Stimulated activated naive CD8-positive, alpha-beta T cell treated with anti-CD3 and anti-CD28 coated beads, Interleukin-15, amount 100 ng/mL, for 72 hours (primary cell): ENCODE measurements at places on chromosomes 12 and 14.

DNA sequence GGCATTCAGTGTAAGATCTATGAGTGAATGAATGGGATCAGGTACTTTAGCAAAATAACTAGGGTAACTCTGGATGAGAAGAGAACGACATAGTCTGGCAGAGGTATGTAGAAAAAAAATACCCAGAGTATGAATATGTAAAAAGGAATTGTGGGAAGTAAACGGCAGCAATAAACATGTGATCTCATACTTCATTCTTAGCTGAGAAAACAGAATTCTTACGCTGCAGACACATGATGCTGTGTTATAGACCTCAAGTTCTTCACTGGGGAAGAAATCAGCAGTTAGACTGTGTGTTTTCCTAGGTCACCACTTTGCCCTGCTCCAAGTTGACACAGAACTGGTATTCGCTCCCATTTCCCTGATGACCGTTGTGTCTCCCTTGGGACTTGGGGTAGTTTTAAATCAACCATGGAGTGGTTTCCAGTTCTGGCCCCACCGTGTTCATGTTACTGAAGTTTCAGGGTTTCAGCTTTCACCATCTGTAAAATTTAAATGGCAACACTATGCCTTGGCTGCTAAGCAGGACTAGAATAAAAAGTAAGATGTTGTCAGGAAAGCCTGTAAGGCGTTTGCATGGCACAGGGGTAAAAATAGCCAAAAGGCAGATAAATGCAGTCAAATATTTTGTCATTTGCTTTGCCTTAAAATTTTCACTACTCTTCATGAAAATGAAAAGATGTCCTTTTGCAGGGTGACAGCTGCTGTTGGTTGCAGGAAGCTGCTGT, 223.7 kb downstream of the PELI2 start:
- DNase-seq: no peak

GRCh38 chr12:24741216-24741615, 207.7 kb downstream of the BCAT1 start:
- no peak for DNase-seq

- no peak for DNase-seq
These were observed 85.4 kb downstream of the ZFP36L1 start for GRCh38 chr14:68707482-68707881.

DNA sequence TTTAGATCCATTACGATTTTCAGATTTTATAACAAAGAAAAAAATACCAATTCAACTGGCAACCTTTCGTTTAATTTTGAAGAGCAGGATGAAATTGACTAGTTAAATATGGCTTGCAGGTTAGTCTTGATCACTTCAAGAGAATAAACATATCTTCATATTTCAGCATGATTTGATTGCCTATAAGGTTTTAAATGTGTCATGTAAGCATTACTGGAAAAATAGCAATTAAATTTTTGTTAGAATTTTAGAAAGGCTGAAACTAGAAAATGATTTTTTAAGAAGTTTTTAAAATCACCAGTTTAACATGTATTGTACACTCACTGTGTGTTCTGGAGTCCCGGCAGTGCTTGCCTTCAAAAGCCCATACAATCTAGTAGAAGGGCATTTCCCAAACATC, 310.2 kb upstream of the DIO2 start:
- DNase-seq: no peak

DNA sequence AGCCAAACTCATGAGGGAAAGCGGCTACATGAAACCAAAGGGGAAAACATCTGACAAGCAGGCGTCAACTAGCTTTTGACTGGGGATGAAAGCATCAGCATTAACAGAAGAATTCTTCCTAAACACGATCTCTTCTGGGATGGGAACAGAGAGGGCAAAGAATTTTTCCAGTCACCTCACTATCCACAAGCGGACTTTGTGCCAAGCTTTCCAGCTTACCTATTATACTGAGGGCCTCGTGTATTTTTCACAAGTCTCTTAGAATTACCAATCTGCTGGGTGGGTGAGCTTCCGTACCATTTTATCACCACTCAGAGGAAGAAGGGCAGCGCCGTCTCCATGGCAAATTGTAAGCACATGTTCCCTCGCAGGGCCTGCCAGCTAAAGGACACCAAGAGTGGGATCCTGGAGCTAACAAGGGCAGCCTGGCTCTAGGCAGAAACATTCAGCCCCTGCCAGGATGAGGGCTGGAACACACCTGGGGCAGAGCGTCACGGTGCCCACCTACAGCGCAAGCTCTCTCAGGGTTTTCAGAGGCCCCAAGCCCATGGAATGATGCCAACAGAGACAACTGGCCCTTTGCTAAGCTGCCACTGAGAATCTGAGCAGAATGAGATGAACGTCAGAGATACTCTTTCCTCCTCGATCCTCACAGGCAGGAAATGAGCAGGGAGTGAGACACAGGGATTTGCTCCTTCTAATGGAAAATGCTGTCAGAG, 74.6 kb downstream of the CHGA start:
- no peak for DNase-seq

- peak; percentile 39 for DNase-seq
These were observed 17.9 kb downstream of the WASHC3 start for GRCh38 chr12:102043928-102044327.

DNA sequence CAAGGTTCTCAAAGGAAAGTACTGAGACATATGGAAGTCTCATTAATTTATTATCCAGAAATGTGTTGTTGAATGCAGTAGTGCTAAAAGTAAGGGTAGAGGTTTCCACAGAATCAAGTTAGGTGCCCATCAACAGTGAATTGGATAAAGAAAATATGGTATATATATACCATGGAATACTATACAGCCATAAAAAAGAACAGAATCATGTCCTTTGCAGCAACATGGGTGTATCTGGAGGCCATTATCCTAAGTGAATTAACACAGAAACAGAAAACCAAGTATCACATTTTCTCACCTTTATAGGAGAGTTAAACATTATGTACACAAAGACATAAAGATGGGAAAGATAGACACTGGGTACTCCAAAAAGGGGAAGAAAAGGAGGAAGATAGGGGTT, 149.9 kb upstream of the RASSF8 start:
- DNase-seq: no peak

DNA sequence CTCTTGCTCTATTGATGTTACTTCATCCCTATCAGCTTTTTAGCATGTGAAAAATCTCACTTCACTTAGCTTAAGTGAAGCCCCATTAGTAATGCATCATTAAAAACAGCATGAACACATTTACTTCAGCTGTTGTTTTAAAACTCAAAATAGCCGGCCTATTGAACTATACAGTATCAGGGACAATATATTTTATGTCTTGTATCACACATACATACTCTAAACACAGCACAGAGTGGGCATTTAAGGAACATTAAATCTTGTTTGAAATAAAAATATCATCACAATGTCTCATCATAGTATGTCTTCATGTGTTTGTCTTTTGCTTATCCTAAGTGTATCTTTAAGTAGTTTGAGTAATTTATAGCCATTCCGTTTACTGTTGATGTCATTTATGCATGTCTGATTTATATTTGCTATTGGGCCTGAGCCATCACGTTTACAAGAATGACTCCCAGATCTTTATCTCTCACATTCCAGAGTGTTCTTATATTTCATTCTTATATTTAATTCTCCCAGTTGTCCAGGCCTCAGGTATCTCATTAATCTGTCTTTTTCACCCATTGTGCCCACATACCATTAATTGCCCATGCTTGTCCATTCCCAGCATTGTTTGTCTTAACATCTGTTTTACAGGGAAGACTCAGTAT, 57.5 kb downstream of the ARHGAP5 start:
- DNase-seq: no peak

GRCh38 chr12:104703372-104703771, 246.6 kb downstream of the CHST11 start:
- DNase-seq: no peak

DNA sequence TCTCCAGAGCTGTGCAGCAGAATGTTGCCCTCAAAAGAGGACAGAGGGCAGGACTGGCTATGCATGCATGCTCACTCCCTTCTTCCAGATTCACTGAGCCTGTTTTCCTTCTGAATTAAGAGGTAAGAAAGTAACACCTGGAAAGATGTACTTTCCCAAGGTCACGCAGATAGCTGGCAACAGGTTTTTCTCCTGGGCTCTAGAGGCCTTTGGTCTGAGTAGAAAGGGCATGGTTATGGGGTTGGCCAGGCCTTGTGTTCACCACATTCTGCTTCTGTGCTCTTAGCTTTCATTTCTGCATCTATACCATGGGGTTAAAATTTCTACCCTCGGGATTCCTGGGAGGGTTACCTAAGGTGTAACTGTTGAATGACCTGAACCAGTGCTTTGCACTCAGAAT, 57.5 kb downstream of the RASSF3 start:
- DNase-seq: no peak

GRCh38 chr14:75141062-75141461, 14.2 kb upstream of the NEK9 start:
- no peak for DNase-seq

GRCh38 chr12:98123021-98123461, 392.3 kb upstream of the TMPO start:
- DNase-seq: no peak

DNA sequence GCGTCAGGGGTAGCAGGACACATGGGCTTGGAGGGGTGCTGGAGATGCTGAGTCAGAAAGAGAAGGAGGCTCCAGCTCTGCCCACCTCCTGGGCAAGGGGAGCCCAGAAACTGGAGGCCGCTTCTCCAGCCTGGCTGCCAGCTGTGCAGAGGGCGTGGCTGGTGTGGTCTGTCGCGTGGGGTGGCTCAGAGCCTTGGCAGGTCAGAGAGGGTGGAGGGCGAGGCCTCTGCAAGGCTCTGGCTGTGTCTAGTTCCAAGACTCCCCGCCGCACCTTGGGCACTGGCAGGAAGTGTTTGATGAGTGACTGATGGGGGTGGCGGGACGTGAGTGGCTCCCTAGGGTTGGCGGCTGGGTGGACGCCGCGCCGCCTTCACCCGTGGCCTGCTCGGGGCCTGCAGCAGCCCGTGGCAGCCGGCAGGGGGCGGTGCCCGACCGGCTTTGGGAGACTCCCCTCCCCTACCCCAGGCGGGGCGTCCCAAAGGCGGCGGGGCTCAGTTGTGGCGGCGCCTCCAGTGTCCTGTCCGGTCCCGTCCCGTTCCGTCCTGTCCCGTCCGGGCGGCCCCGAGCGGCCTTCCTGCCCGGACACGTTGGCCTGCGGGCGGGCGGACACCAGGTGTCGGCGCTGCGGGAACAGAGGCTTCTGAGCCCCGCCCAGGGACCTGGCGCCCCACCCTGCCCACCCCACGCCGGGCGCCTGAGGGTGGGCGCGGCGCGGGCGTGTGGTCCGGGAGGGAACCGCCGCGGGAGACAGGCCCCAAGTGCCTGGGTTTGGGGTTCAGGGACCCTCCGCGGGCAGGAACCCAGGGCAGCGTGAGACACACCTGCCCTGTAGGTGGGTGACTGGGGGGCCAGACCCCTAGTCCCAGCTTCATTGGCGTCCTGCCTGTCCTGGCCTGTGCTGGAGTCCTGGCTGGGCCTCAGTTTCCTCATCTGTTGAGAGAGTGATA, 39.7 kb downstream of the KRT80 start:
- DNase-seq: peak; percentile 72

DNA sequence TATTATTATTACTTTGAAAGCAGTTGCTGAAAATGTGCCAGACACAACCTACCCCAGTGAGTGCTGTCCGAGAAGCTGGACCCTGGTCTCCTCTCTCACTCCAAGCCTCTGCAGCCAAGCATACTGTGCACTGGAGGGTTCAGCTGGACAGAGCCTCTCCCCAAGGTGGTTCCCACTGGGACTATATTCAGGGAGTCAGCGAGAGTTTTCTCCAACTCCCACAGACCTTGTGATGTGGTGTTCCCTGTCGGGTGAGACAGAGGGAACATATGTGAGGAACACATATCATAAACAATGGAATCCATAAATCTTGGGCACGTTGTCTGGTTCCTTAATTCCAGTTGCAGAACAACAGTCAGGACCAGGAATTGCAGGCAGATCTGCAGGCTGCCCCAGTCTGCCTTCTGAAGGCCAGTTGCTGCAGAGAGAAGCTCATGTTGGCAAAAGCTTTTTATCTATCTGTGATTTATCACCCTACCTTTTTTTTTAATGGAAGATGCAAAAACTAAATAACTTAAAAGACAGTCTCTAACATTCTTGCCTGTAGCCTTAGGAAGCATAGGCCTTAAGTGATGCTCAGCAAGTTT, 619.8 kb upstream of the TBX3 start:
- DNase-seq: no peak

GRCh38 chr12:45343269-45344051, 127.6 kb downstream of the ANO6 start:
- DNase-seq: no peak

DNA sequence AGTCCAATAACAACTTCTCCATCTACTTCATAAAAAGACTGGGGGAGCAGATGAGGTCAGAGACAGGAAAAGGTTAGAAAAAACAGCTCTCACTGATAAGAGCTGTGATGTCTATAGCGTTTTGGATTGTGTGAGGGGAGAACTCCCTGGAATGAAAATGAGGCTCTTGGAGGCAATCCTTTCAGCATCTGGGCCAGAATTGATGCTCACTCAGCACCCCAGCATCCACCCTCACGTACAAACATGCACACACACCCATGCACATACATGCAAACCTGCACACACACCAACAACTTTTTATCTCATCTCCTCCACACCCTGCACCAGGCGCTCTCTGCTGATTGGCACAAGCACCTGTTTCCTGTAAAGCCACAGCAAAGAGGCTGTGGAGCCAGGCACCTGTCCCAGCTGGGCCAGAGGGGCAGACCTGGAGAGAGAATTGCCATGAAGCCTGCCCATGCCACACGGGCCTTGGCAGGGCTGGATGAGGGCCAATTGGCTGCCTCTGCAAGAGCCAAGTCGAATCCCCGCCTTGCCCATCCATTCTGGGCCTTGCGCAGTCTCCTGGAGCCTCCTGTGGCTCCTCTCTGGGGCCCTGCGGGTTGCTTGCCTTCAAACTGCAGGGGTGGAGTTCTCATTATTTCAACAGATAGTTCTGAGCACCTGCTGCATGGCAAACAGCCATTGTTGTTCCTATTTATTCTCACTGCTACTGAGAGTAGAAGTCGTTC, 53.1 kb downstream of the SYNE3 start:
- no peak for DNase-seq

GRCh38 chr14:67391268-67391667, 20.7 kb downstream of the PLEK2 start:
- no peak for DNase-seq

DNA sequence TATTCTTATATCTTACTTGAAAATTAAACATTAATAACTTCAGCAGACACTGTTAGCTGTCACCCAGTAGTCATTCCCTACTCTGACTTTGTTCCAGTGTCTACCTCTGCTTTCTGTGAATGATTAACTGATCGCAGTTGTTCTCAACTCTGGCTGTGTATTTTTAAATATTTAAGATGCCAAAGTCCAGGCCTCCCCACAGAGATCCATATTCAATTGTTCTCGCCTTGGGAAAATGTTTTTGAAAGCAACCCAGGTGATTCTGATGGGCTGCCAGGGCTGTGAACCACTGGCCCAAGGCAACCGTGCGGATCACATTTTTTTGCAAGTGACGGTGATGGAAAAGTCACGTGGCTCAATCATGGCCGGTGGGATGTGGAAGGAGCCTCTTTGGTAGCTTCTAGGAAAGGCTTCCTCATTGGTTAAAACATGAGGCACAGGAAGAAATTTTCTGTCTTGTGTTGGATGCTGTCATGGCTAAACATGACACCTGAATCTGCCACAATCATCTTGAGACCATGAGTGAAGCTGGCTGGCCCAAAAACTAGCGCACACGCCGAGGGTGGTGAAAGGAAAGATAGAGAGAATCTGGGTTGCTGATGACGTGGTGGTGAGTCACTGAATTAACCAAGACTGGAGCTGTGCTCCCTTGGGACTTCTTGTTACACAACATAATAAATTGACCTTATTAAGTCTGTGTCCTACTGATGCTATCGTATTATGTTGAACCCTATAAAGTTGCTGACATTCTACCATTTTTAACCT, 37.2 kb downstream of the RDH12 start:
- no peak for DNase-seq
